ENCODE measurements at places on chromosomes 5 and 9.

GRCh38 chr5:164090358-164090757 is 584.9 kb downstream of the MAT2B start:
- DNase-seq, result no peak

DNA sequence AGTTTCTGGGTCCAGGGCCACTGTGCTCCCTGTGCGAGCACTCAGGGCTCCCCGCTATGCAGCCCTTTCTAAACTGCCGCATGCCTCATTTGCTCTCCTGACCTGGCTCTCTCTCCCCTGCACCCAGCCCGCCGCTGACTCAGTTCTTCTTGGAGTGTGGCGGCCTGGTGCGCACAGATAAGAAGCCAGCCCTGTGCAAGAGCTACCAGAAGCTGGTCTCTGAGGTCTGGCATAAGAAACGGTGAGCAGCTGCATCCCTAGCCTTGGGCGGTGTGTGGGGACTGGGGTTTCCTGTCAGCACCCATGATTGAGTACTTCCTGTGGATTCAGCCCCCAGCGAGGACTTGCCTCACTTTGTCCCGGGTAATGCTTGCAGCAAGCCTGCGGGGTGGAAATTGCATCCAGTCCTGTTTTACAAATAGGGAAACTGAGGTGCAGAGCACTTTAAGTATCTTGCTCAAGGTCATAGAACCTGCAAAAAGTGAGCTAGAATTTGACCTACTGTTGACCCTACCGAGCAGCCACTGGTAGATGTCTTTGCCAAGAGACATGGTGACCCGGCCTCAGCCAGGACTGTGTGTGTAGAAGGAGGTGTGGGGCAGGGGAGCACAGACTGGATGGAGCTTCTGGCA is 27.9 kb downstream of the USP20 start:
- DNase-seq, result no peak

- peak; percentile 86 for DNase-seq
Measured at GRCh38 chr9:27548055-27548741, 18.6 kb upstream of the MOB3B start.

- DNase-seq, result no peak
Measured at GRCh38 chr5:65121880-65122436, 353.2 kb downstream of the CWC27 start.

DNA sequence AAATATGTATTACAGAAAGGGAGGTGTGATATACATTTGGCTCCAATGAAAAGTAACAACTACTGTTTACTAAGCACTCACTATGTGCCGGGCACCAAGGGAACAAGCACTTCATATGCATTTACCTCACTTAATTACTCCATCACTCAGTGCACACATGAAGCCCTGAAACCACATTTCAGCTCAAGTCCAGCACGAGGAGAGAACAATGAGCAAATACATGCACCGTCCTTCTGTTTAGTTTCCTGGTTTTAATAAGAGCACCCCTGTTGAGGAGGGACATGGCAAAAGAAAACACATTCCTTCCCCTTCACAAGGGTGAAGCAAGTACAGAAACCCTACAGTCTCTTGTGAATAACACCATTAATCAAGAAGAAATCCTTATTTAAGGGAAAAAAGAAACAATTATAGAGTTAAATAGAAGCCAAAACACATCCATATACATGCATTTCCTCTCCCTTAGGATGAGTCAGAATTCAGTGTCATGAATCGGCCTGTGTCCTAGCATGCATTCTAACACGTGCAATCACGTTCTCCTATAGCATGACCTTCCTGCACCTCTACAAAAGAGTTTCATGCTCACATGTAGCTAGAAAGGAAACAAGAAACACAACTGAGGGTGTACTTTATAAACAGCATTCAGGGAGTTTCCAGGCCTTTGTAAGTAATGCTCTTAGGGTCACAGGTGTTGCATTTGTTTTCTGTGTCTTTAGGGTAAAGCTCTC is 411.6 kb downstream of the BNC2 start:
- DNase-seq, result no peak

DNA sequence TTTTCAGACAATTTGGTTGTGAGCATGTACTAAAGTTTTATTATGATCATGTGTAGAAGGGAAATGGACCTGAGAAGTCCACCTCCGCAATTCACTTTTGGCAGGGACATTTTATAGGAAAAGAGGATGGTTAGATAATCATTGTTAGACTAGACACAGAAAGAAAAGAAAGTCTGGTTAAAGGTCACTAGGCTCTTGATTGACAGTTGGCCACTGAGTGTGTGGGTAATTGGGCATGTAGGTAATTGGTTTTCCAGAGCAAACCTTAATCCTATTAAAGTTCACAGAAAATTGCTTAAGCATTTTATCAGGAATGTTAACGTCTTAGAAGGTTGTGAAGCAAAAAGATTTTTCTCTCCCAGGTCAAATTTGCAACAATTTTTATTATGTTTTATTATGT is 158.5 kb upstream of the CLINT1 start:
- no peak for DNase-seq

DNA sequence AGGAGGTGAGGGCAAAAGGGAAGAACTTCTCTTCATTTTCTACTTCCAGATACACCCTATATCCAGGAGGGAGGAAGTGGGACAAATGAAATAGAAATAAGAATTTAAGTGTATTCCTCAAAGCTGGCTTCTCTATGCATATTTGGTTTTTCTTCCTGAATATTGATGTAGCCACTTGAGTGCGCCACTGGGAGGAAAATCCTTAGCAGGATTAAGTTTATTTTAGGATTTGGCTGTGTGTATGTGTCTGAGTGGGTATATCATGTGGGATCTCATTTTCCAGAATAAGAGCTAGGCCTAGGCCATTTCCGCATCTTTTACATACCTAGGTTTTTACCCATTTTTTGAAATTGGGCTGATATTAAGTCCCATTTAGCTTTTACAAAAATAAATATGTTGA is 42.5 kb downstream of the MAP1B start:
- DNase-seq, result no peak

DNA sequence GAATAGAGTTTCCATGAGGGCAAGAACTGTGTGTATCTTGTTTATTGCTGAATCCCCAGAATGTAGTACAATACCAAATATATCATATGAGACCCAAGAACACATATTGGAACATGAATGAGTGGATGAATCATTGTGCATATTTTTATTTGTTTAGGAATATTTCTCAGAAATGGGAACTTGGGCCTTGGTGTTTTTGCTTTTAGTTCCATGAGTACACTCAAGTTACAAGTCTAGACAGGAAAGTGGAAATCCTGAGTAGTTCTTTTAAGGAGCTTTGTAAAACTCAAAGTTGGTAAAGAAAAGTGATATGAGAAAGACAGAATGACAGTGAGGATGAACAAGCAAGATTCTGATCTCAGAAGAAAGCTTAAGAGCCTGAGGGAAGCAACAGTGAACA is 647.0 kb downstream of the EFNA5 start:
- no peak for DNase-seq

DNA sequence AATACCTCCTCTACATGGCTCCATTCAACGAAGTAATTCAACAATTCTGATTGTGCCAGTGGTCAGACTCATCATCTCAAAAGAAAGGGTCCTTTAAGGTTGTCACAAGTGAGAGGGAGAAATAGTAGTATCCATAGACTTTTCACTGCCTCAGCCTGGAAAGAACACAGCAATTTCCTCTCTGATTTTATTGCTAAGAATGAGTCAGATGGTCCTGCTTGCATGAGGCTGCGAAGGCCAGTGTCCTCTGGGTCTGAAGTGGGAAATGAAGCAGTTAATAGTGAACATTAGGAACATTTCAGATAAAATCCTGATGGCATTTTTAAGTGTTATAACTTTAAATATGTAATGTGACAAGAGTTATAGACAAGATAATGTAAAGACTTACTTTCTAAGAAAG is 979.0 kb downstream of the EFNA5 start:
- no peak for DNase-seq

DNA sequence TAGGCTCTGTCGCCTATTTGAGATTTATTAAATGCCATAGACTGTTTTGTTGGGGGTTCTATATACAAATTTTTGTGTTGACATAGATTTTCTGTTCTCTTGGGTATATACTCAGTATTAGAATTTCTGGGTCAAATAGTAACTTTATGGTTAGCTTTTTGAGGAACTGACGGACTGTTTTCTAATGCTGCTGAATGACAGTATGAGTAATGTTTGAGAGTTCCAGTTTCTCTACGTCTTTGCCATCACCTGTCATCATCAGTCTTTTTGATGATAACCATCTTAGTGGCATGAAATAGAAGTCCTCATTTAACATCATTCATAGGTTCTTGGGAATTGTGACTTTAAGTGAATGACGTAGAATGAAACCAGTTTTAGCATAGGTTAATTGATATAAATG is 60.1 kb downstream of the CCDC171 start:
- no peak for DNase-seq

DNA sequence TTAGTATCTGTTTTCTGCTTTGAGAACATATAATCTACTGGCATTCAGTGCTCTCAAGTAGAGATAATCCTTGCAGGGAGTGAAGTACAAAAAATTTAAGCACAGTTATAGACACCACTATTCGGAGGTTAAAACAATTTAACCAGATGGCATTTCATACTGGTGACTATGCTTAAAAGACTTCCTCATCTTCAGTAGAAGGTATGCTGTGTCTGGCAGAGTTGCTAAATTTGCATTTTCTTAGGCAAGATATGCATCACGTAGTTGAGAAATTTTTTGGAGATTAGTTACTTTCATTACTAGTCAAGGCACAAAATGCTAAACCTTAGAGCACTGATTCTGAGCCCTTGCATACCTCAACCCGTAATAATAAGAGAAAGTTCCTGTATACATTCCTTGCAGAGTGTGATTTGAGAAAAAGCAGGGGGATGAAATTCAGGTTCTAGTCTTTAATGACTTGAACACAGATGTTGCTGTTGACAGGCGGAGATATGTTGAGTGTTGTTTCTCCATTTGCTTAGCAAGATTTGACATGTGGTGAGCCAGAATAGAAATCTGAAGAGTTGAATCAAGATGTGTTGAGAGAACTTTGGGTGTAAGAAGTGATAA is 70.8 kb upstream of the STARD4 start:
- DNase-seq, result no peak

DNA sequence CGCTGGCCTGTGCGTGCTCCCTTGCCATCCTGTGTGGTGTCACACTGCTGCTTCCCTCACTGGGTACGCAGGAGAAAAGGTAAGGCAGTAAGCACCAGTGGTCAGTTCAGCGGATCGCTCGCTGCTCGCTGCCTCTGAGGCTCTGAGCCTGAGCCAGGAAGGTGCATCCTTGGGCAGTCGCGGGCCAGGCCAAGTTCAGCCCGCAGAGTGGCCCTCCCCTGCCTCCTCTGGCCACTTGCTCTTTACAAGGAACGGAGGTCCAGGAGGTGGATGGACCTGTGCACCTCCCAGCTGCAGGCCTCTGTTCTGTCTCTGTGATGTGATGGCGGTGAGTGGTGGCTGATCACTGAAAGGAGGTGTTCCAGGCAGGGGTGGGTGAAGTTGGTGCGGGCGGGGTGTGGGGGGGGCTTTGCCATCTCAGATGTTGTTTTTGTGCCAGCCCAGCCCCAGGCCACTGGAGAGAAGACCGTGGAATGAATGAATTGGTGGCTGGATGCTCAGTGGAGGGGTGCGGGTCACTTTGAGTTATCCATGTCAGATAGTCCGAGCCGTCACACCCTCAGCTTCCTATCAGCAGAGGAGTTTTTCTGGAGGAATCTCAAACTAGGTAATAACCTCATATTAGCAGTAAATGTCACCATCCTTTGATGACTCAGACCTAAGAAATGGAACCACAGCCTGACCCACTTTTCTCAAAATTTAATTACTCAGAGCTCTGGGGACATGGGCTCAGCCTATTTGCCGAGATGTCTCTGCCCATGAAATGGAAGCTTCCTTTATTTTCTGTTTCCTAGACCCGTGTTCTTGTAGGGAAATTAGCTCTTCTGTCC is 7.3 kb downstream of the COL5A1 start:
- DNase-seq, result no peak

- no peak for DNase-seq
Measured at GRCh38 chr9:136230773-136231172, 14.8 kb downstream of the QSOX2 start.

GRCh38 chr5:16271851-16272250 is 92.3 kb upstream of the MARCHF11 start:
- DNase-seq, result no peak

DNA sequence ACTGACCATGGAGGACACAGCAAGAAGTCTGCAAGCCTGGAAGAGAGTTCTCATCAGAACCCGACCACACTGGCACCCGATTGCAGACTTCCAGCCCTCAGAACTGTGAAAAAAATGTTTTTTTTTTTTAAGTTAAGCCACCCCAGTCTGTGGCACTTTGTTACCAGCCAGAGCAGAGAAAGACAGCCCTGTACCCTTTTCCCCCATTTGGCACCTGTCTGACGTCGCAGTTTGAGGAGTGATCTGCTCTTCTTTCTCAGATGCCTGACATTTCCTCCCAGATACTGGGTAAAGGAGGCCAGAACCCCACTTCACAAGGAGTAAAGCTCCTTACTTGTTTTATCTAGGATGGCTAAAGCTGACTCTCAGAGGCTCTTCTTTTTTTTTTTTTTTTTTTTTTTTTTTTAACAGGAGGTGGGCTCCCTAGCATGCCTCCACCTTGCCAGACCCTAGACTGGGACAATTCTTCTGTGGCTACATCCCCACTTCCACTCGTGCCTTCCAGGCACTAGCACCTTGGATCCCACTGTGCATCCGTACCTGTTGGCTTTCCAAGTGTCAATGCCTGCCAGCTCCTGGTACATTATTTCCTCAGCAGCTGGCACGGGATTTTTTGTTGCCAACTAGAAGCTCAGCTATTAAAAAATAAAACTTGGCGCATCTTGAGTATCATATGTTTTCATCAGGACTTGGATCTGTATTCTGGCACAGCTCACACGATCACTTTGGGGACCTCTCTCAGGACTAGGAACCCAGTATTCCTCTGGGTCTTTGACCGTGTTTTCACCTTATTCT is 14.4 kb downstream of the CAMK4 start:
- DNase-seq, result no peak

- DNase-seq, result no peak
Measured at GRCh38 chr5:115542651-115543364, 1.8 kb downstream of the FEM1C start.

- no peak for DNase-seq
Measured at GRCh38 chr9:20771729-20772128, 87.7 kb downstream of the FOCAD start.

DNA sequence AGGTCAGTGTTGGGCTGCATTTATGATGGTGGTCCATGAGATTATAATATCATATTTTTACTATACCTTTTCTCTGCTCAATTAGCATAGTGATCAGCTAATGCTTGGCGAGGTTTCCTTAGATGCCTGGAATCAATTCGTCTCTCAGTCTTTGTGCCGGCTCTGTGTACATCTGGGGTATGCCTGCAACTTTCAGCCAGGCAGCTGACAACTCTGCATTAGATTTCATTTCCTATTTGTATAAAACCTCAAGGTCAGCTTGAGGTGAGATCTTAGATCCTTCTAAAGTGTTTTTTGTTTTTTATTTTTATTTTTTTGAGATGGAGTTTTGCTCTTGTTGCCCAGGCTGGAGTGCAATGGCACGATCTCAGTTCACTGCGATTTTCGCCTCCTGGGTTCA is 86.8 kb downstream of the MELK start:
- DNase-seq, result no peak

DNA sequence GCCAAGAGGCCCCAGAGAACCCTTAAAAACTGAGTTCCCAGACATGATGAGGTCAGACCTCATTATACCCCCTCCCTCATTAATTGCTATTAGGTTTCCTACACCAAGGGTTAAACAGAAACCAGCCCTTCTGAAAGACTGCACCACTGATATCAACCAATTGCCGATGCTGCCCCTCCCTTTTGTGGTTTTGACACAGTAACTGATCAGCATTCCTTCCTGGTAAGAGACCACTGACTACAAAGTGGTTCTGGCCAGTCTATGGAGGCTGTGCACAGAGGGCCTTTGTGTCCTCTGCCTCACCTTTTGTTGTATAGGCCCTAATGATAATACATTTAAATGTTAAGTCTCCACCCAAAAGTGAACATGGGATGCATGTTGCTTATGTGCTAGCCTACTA is 201.5 kb downstream of the FRMD3 start:
- DNase-seq, result no peak
